NCI-H1417 (cell line): ENCODE measurements at places on chromosomes 7 and 10.

GRCh38 chr7:36403452-36403851, 13.8 kb downstream of the ANLN start:
- DNase-seq: no peak

DNA sequence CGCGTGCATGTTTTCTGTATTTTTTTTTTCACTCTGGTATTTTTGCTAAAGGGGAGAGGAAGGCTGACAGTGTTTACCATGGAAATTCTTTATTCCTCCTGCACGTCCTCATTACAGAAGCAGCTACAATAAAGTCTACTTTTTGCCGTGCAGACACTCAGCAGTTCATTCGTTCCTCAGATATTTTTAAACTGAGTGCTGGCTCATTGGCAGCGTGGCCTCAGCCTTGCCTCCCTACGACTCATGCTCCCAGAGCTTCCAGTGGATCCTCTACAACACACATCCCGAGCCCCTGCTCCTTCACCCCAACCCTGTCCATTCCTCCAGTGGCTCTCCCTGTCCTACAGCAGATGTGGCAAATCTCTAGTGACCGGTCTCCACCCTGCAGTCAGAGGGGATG, 239.2 kb upstream of the ZMIZ1 start:
- DNase-seq: no peak

GRCh38 chr10:49645417-49645816, 31.6 kb downstream of the CHAT start:
- no peak for DNase-seq

- DNase-seq: peak; percentile 26
Measured at GRCh38 chr7:131521651-131522163, 34.7 kb downstream of the PODXL start.

DNA sequence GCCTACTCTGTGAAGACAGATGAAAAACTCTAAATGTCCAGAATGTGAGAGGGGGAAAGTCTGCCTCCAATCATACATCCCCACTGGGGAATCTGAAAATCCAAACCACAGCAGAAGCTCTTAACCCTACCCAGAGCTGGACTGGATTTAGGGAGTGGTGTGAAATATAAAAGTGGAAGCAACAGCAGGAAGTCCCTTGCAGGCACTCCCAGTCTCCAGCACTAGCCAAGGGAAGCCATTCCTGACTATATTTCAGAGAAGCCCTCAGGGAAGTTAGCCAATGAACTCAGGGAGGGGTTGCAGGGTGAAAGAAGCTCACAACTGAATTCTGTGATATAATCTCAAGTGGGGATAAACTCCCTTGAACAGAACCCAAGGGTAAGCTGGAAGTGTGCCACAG, 51.5 kb downstream of the CRPPA start:
- no peak for DNase-seq

- no peak for DNase-seq
Measured at GRCh38 chr7:99456288-99456687, 9.7 kb downstream of the ATP5MF start.

DNA sequence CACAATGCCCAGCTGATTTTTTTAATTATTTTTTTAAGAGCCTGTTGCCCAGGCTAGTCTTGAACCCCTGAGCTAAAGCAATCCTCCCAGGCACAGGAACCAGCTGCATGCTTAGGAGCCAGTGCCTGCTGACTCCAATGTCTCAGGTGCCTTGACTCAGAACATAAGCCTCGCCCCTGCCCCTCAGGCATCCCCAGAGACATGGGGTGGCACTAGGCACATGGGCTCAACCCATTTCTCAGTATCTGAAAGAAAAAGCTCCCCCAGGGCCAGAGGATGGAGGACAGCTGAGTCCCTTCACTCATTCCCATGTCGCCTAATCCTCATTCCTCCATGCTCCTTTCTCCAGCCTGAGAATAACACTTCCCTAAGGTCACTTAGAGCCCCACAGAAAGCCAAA, 39.1 kb downstream of the KCNH2 start:
- no peak for DNase-seq
